ENCODE measurements at places on chromosomes 6 and 20.
A peak's percentile ranks its signal among the peaks of the same experiment; 100 is the strongest.

GRCh38 chr6:6315660-6316059, 4.8 kb downstream of the F13A1 start:
- H3K36me3 ChIP-seq, result no peaks in the 10 kb centered on the region
- DNase-seq, result no peak
- no peaks in the 10 kb centered on the region for H3K4me1 ChIP-seq
- no peaks in the 10 kb centered on the region for H3K27me3 ChIP-seq

DNA sequence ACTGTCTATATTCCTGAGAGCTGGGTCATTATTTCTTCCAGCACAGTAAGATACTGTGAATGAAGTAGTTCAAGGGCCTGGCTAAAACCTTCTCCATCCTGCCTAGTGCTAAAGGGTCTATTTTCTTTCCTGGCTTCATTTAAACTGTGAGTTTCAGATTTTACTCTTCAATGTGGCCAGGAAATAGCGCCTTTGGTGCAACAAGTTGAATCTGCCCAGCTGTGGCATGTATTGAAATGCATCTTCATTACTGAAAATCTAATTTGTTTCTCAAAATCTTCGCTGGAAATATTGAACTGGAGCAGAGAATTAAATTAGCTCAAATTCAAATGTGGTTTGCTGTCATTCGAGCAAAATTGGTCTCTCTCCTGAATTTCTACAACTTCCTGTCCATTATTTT, 114.6 kb upstream of the KCNG1 start:
- DNase-seq, result no peak
- no peak overlapping the region for H3K4me3 ChIP-seq
- no peak overlapping the region for H3K27ac ChIP-seq
- H3K4me1 ChIP-seq, result no peaks in the 10 kb centered on the region
- no peaks in the 10 kb centered on the region for H3K36me3 ChIP-seq
- no peaks in the 10 kb centered on the region for H3K27me3 ChIP-seq

DNA sequence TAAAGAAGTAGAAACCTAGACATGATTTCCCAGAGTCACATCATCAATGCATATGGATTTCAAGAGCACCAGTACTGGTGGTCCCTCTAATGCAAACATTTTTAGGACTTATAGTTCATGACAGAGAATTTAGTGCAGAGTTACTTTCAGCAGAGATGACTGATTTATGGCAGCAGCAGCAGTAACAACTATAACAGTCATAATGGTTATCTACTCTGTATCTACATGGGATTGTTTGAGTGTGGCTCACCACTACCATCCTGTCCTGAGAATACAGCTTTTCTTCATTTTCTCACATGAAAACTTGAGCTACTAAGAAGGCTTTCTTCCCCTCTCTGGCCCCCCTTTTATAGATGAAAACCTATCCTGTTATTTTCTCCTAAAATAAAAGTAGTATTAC, 128.5 kb upstream of the ENPP5 start:
- no peaks in the 10 kb centered on the region for H3K36me3 ChIP-seq
- H3K4me3 ChIP-seq, result no peak overlapping the region
- H3K27ac ChIP-seq, result no peak overlapping the region
- DNase-seq, result no peak
- H3K27me3 ChIP-seq, result no peaks in the 10 kb centered on the region

- H3K27me3 ChIP-seq, result no peaks in the 10 kb centered on the region
- DNase-seq, result no peak
- no peaks in the 10 kb centered on the region for H3K36me3 ChIP-seq
- H3K4me1 ChIP-seq, result no peaks in the 10 kb centered on the region
- no peak overlapping the region for H3K4me3 ChIP-seq
- H3K27ac ChIP-seq, result no peak overlapping the region
These were observed 1095.2 kb downstream of the GRIK2 start for GRCh38 chr6:102488729-102489128.

DNA sequence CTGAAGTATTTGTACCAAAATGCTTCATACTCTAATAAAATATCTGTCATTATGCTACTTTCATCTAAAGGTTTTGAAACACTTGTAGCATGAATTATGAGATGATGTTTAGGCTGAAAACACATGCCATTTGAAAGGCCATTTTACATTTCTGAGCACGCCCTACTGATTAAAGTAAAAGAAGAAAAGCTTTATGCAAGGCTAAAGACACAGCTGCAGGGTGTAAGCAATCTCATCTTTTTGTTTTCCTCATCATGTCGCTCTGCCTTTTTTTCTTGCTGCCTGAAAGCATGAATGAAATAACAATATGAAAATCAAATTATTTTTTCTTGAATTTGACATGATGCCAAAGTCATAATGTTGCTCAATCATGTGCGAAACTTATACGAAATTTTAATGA, 148.6 kb upstream of the ARG1 start:
- no peak overlapping the region for H3K4me3 ChIP-seq
- DNase-seq, result no peak
- no peaks in the 10 kb centered on the region for H3K36me3 ChIP-seq
- H3K4me1 ChIP-seq, result no peaks in the 10 kb centered on the region

DNA sequence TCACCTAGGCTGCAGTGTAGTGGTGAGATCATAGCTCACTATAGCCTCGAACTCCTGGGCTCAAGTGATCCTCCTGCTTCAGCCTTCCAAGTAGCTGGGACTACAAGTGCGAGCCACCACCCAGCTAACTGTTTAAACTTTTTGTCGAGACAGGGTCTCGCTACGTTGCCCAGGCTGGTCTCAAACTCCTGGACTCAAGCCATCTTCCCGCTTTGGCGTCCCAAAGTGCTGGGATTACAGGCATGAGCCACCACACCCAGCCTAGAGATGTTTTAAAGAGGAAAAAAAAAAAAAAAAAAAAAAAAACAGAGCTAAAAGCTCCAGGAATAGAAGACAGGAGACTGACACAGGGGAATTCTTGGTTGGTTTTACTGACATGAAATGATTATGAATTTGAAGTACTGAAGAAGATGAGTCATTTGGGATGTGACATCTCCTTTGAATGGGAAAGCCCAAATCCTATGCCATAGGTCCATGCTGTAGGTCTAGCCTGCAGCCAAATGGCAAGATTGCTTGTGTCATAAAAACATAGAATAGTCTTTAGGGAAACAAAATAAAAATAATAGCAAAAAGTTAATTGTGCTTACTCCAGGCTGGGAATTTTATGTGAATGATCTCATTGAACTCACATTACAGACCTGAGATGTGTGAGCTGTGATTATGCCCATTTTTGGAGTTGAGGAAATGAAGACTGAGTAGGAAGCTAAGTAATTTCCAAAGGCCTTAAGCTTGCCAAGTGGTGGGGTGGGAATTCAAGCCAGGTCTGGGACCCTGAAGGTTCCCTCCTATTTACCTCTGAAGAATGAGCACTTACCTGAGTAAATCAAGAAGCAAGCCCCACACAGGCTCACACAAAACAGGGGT, 24.3 kb upstream of the NHSL1 start:
- H3K27me3 ChIP-seq, result no peaks in the 10 kb centered on the region
- H3K4me3 ChIP-seq, result no peak overlapping the region
- no peaks in the 10 kb centered on the region for H3K36me3 ChIP-seq
- no peak for DNase-seq

DNA sequence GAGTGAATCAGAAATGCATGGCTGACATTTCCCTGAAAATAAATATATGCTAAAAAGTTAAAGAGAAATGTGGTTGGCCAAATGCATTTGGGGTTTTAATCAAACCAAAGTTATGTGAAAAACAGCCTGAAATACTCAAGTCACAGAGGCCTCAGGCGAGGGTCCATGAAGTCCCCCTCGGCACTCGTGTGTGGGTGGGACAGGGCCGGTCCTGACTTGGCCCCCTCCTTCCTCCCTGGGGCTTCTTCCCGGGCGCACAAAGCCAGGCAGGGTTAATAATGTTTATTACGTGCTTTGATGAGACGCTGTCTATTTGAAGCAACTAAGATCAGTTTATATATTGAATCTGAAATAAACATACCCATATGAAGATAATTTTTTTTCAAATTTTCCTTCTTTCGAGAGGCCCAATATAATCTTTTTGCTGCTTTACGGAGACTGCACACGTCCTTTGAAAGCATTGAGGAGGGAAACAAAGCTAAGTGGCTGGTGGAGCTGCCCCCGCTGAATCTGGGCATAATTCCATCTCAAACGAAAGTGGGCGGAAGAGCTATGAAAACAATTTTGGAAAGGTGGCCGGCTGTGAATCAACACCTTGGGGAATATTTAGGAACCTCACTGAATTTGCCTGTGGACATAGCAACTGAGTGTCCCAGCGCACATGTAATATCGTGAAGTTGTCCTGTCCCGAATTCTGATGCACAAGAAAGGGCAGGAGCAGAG, 55.8 kb upstream of the SMOC2 start:
- peak overlapping the region; percentile 65 for H3K4me3 ChIP-seq
- peaks cover 49% of the 10 kb centered on the region for H3K4me1 ChIP-seq
- no peak for DNase-seq
- H3K27me3 ChIP-seq, result no peaks in the 10 kb centered on the region

GRCh38 chr6:117545161-117545595, 57.1 kb downstream of the GOPC start:
- no peaks in the 10 kb centered on the region for H3K27me3 ChIP-seq
- no peak for DNase-seq
- H3K27ac ChIP-seq, result no peak overlapping the region
- peaks cover 12% of the 10 kb centered on the region for H3K4me1 ChIP-seq
- H3K4me3 ChIP-seq, result no peak overlapping the region

DNA sequence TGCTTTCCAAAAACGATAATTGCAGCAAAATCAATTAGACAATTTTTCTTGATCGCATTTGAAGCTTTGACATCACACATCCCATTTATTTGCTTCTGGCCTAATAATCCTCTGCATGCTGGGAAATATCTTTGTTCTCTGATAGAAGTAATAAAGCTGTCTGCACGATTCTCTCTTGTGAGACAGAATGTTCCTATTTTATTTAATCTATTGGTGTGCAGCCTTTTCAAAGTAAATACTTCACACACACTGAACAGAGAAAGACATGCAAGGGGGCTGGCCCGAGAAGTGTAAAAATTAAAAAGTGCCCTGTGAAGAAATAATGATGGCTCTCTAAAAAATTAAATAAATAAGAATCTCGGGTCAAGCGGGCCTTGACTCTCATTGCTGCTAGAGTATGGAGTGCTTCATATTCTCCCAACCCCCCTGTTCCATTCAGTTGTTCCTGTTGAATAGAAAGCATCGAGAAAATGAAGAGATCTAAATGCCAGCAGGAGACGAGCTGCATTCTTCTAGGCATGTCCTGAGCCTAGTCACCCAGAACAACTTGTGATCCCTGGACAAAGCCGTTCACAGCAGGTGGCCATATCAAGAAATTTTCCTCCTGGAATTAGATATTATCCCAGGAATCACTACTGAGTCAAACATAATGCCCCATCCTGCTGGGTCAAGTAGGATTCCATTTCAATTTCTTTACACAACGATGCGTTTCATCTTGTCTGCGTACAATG, 625.9 kb upstream of the EPHA7 start:
- DNase-seq, result no peak
- no peaks in the 10 kb centered on the region for H3K36me3 ChIP-seq
- no peak overlapping the region for H3K27ac ChIP-seq
- no peaks in the 10 kb centered on the region for H3K27me3 ChIP-seq
- no peak overlapping the region for H3K4me3 ChIP-seq

GRCh38 chr6:98653179-98653578, 181.2 kb upstream of the POU3F2 start:
- H3K4me3 ChIP-seq, result no peak overlapping the region
- no peaks in the 10 kb centered on the region for H3K36me3 ChIP-seq
- no peak overlapping the region for H3K27ac ChIP-seq
- no peak for DNase-seq
- no peaks in the 10 kb centered on the region for H3K27me3 ChIP-seq

DNA sequence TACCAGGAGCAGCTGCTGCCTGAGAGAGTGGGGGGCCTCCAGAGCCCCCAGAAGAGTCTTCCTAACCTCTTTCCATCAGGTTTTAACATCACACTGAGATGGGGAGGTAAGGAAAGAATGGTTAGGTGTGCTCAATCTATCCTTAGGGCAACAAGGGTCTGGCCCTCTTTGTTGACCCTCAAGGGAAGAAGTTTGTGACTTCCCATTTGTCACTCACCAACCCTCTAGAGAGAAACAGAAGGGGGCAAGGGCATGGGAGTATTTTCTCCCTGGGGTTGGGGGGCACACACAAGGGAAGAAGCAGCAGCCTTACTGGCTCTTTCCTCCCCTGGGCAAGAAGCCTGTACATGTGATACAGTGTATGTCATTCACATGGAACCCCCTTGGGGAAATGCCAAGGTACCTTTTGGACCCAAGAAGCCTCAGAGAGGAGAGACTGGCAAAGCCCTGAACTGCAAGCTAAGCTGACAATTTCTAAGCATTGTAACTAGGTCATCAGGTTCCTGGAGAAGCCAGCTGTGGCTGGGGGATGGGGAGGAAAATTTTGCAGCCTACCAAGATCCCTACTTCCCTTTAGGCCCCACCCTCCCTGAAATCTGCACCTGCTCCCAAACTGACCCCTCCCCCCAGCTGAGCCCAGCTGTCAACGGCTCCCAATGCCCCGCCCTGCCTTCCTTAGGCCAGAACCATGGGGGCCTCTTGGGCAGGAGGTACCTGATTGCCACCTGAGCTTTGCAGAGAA, 14.5 kb downstream of the BCL2L1 start:
- no peak overlapping the region for H3K4me3 ChIP-seq

- H3K36me3 ChIP-seq, result no peaks in the 10 kb centered on the region
- H3K4me3 ChIP-seq, result peak within 1 kb of the TSS; percentile 68
- no peak for DNase-seq
- peaks cover 4% of the 10 kb centered on the region for H3K27me3 ChIP-seq
These were observed at the start of gene KCNB1 for GRCh38 chr20:49482621-49483017. TSS of gene KCNB1 (minus strand) at chr20:49482668. CDS start at chr20:49482480, 188 bp downstream.

DNA sequence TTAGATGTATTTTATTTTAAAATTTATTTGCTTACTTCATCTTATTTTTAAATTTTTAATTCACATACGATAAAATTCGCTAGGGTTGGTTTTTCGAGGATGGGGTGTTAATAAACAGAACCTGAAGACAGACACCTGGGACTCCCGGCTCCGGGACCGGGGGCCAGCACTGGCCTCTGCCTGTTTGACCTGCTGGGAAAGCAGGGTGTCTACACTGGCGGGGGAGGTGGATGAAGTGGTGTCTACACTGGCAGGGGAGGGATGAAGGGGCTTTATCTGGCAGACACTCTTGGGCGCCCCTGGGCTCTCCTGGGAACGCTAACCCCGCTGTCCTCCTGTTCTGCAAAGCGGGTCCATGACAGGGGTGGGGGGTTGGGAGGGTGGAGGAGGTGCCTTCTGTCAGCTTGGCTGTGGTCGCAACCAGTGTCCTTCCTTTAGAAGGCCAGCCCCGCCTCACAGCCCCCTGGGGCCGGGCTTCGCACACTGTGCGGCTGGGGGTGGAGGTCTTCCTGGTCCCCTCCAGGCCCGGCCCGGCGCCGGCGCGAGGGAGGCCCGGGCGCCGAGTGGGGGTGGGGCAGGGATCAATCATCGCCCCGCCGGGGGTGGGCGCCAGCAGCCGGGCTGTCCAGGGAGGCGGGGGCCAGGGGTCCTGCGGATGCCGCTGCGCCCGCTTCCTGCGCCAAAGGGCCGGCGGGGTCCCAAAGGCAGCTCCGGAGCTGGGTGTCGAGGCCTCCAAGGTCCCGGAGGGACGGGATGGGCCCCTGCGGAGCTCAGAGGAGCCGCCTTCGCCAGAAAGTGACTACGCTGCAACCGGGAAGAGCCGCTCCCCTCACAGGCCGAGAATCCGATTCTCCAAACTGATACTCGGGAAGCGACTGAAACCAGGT, 1.8 kb downstream of the GATA5 start:
- H3K27me3 ChIP-seq, result peaks cover 8% of the 10 kb centered on the region
- peaks cover 16% of the 10 kb centered on the region for H3K4me1 ChIP-seq
- no peak for DNase-seq
- no peaks in the 10 kb centered on the region for H3K36me3 ChIP-seq
- H3K4me3 ChIP-seq, result no peak overlapping the region

GRCh38 chr6:36610041-36610955, 16.1 kb downstream of the SRSF3 start:
- peaks cover 45% of the 10 kb centered on the region for H3K4me1 ChIP-seq
- DNase-seq, result no peak
- no peaks in the 10 kb centered on the region for H3K27me3 ChIP-seq
- no peak overlapping the region for H3K27ac ChIP-seq
- peaks cover 30% of the 10 kb centered on the region for H3K36me3 ChIP-seq

Data from thoracic aorta (tissue), 2 donors.